ENCODE measurements at places on chromosomes 2 and 18.

- DNase-seq: no peak
Measured at GRCh38 chr2:19569300-19569791, 210.9 kb upstream of the OSR1 start.

DNA sequence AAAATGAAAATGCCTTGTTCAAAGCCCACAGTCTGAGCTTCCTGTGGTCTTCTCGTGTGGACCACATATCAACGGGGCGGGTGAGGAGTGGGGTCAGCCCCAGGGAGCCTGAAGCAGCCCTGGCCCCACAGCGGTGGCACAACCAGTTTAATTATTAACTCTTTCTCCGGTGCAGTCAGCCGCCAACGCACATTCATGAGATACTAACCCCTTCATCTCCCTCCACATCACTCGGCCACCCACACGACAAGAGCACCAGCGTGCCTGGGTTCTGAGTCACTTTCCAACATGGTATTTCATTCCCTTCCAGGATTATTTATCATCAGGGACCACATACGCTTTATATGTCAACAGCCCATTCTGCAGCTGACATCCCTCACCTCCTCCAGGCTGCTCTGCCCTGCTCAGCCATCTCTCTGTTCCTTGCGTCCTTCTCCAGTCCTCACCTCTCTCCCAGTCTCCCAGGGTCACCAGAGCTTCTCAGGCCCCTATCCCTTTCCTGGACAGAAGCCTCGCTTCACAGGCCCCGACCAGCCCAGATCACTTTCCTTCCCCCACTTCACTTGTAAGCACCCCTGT lies 48.0 kb upstream of the ID2 start:
- peak; percentile 47 for DNase-seq

DNA sequence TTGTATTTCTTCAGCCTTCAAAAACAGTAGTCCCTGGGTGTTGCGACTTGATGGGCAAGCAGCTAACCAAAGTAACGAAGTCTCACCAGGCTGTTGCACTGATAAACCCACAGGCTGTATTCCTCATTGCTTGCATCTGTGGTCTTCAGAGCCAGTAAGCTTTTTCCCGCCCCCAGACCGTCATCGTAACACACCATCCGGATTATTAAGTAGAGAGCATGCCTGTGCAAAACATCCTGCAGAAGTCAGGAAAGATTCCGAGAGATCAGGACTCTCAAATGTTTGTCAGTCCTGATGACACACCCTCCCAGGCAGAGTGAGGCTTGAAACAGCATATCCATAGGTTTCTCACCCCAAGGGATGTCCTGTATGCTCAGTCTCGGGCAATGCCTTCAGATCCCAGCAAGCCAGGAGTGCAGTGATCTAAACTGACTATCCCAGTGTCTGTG lies 15.9 kb downstream of the ITGB1BP1 start:
- DNase-seq: no peak

DNA sequence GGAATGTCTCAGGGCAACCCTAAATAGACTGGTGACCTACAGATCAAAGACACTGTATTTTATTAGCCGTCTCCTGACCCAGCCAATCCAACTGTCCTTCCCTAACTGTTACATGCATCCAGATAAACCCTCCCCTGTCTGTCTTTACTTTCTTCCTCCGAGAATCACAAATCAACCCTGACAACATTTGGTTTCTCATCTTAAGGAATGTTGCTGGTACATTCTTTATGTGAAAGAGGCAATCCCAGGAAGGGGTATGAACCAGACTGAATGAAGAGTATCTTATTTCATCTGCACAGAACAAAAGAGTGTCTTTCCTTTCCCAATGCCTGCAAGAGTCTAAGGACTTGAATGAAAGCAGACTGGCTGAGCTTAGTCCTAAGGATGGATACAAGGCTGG lies 113.9 kb upstream of the LTBP1 start:
- no peak for DNase-seq

DNA sequence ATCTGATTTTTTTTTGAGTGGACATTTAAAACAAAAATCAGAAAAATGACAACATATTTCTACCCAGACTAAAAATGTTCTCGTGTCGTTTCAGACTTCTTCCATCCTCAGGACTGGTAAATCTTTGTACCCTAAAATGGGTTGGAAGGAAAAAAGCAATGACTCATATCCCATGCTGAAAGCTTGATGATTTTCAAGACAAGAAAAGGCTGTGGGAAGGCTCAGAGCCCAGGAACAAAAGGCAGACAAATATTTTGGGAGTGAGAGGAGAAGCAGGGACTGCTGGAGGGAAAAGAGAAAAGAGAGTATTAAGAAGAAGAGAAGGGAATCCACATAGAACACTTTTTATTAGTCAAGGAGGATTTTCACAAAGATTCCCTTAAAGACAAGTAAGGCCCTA lies 77.1 kb upstream of the CTAGE1 start:
- no peak for DNase-seq

GRCh38 chr18:24497031-24497754 lies 36.8 kb downstream of the HRH4 start:
- no peak for DNase-seq

- no peak for DNase-seq
Measured at GRCh38 chr2:213187386-213187785, 36.0 kb upstream of the IKZF2 start.

- DNase-seq: no peak
Measured at GRCh38 chr2:129400826-129401225, 578.6 kb upstream of the RAB6C start.

DNA sequence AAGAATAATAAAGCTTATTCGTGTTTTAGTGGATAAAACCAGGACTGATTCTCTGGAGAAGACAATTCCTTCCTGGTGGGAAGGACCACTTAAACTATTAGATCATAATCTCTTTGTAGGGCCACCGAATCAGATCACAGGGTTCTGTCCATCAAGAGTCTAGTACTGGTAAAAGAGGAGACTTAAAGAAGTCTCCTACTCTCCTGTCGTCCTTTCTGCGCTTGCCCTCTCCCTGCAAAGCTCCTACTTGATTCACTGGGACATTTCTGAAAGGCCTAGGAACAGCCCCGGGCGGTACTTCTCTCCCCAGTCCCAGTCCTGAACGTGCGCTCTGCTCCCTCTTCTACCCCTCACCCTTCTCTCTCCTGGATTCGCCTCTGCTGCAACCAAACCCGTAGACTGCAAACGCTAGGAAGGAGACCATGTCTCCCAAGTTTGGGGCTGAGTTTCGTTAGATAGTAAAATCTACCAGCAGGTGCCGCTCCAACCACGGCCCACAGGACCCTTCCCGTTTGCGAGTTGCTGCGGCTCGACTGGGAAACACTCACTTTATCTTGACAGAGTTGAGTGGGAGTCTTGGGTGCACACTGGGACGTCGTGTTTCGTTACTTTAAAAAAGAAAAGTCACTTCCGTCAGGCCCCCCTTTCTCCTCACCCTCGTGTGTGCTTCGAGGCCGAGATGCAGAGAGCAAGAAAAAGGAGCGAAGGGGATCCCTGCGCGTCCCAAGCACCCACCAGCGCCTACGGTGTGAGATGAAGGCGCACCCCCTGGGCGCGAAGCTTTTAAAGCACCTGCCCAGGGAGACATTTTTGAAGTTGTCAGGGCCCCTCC lies 923 bp downstream of the FIGLA start:
- peak; percentile 63 for DNase-seq

DNA sequence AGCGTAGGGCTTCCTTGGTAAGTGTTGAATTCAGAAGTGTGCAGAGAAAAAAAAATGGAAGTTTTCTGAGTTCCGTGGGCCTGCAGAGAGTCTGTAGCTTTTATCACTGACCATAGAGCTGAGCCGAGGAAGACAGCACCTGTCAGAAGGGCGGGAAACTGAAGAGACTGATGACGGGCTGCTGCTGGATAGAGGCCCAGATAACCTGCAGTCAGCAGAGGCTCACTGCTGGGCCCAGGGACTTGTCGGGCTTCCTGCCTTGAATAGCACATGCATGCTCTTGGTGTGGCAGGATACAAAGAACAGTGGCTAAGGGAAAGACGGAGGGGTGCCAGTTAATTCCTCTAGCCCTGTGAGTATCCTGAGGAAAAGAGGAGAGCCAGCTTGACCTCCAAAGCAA lies 166.4 kb downstream of the MGAT5 start:
- DNase-seq: no peak

- no peak for DNase-seq
Measured at GRCh38 chr2:69306393-69306821, 80.6 kb downstream of the GFPT1 start.

GRCh38 chr2:85266146-85267041 lies 61.4 kb downstream of the TGOLN2 start:
- peak; percentile 74 for DNase-seq

DNA sequence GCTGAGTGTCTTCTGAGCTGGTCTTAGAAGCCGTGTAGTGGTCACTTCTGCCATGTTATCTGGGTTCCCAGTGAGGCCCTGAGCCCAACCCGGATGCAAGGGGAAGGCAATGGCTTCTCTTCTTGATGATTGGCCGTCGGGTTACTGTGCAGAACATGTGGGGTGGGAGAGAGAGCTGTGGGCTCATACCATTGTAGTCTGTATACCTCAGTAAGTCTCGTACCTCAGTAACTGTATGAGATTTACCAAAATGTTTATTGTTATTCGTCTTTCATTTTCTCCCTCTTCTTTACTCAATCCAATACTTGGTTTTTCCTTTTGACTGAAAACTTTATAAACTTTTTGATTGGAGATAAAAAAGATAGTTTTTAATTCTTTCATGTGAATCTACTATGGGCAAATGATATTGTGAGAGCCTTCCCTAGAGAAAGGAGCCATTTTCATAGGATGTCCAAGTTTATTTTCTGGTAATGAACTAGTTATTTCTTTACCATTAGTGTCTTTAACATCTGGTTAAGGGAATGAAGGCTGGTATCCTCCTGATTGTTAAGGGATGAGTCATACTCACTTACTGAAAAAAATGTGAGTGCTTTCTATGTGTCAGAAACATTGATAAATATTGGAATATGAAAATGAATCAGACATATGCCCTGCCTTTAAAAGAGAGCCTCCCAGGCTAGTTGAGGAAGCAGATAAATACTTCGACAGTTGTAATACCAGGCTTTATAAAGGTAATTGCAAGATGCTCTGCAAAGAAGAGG lies 129.9 kb downstream of the PRPF40A start:
- no peak for DNase-seq

- no peak for DNase-seq
Measured at GRCh38 chr2:83217854-83218253, 1241.2 kb downstream of the SUCLG1 start.

DNA sequence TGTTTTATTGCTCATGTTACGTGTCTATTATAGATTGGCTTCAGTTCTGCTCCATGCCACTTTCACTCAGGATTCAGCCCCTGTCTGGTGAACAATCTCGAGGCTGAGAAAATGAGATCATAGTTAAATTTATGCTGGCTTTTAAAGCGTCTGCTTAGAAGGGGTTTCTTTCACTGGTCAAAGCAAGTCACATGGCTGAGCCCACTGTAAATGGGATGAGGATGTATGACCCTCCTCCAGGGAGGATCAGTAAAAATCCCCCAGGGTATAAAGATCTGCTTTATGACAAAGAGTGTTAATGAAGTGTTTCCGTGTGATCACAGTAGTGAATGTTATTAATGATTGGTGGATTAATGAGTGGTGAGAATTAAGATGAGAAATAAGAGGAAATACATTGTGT lies 6.2 kb upstream of the PLCL1 start:
- no peak for DNase-seq

GRCh38 chr2:221372159-221372884 lies 199.8 kb downstream of the EPHA4 start:
- no peak for DNase-seq

DNA sequence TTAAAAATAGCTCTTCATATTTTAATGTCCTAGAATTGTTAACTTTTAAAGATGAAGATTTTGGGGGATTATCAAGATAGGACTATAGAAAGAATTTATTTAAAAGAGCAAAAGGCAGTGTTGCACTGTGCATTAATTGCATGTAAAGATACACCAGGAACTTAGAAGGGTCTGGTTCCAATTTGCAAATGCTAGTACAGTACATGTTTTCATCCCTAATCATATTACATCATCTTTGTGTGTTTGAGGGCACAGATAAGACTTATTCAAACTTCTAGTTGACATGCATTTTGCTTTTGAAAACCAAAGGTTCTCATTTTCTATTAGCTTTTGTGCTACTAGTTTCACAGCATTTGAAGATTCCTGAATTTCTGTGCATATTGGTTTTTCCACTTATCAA lies 231.7 kb upstream of the LYPD1 start:
- DNase-seq: no peak

DNA sequence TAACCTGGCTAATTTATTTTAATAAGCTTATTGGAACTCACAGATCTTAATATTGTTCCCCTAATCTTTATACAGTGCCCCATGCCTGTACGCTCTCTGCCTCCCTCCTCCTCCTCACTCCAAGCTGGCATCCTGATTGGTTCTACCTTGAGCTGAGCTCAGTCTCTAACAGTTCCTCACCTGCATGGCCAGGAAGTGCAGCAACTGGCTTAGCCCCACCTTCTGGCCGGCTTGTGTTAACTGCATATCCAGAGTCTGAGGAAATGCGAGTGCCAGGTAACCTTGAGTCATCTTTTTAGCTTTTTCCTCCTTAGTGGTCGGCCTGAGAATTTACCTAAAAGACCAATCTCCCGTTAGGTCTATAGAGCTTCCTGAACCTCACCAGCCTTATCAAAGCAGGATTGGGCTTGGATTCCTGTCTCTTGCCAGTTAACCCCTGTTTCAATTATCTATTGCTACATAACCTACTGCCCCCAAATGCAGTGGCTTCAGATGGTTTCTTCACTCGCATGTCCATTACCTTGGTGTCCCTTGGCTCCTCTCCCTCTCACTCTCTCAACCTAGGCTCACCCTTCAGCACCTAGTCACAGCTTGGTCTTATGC lies 89.5 kb upstream of the STK39 start:
- DNase-seq: peak; percentile 86

GRCh38 chr2:176164611-176165369 lies 7.7 kb downstream of the HOXD3 start:
- no peak for DNase-seq

DNA sequence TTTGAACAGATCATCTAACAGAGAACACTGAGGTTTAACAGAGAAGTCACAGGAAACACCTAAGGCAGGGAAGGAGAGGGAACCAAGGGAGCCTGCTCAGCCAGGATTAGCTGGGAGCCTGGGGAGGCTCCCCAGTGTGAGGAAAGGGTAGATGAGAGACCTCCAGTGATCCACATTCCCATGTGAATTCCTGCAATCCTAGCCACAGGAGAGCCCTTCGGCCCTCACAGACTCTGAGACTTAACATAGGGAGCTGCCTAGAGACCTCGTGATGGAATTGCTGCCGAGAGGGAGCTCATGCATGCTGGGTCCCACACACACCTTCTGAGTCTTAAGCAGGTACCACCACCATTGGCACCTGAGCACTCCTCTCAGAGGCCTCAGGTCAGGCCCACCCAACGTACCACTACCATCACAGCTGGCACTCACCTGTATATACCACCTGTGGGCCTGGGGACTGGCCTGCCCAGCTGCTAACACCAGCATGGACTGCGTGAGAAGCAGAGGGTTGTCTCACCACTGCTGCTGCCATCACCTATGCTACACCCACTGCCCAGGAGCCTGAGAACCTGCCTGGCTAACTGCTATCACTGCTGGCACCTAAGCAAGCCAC lies 225.9 kb upstream of the RASGRP3 start:
- DNase-seq: no peak

All from MCF 10A (cell line).